Suppressor macrophage treated with lipopolysaccharide for 4 hours (primary cell): ENCODE measurements at places on chromosomes 6 and 20.

DNA sequence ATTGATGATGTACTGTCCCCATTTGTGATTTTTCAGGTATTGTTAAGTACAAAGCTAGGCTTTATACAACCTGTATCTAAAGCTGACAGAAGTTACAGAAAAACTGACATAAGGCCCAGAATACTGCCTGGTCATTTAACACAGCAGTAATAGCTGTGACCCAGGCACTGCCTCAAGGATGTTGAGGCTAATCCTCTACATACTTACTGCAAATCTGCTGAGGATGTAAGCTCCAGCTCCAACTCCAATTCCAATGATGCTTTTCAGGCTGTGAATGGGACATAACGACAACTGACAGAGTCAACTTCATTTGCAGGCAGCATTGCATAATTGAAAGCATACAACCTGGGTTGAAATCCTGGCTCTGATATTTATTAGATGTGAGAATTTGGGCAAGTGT lies 36.3 kb upstream of the SLA2 start:
- no peak for DNase-seq

DNA sequence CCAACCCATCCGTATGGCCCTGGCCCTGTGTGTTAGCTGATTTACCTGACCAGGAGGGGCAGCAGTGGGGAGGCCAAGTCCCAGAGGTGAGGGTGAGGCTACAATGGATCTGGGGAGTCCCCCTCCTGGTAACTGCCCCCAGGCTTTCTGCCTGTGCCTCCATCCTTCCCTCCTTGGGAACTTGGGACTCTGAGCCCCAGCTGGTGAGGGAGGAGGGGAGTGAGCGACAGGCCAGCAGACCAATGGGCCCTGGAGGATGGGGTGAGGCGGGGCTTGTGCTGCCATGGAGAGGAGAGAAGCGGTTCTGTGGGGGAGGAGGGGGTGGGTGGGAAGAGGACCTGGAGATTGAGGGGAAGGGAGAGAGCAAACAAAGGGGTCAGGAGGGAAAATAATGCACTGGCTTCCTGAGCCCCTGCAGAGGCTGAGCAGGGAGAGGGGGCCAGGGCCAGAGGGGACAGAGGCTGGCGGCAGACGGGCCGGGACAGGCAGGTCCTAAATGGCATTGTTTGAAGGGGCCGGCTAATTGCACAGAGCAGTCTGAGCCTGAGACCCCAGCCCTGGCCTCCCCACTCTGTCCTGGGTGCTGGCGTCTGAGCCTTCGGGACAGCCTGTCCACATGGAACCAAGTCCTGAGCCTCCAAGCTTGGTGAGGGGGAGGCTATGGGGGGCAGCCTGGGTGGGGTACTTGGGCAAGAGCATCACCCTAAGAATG lies 17.5 kb downstream of the DNMT3B start:
- no peak for DNase-seq

GRCh38 chr20:37933786-37934633 lies 31.1 kb downstream of the VSTM2L start:
- DNase-seq = no peak

- DNase-seq = peak; percentile 82
Observed at GRCh38 chr6:14270925-14271788, 153.6 kb downstream of the CD83 start.

DNA sequence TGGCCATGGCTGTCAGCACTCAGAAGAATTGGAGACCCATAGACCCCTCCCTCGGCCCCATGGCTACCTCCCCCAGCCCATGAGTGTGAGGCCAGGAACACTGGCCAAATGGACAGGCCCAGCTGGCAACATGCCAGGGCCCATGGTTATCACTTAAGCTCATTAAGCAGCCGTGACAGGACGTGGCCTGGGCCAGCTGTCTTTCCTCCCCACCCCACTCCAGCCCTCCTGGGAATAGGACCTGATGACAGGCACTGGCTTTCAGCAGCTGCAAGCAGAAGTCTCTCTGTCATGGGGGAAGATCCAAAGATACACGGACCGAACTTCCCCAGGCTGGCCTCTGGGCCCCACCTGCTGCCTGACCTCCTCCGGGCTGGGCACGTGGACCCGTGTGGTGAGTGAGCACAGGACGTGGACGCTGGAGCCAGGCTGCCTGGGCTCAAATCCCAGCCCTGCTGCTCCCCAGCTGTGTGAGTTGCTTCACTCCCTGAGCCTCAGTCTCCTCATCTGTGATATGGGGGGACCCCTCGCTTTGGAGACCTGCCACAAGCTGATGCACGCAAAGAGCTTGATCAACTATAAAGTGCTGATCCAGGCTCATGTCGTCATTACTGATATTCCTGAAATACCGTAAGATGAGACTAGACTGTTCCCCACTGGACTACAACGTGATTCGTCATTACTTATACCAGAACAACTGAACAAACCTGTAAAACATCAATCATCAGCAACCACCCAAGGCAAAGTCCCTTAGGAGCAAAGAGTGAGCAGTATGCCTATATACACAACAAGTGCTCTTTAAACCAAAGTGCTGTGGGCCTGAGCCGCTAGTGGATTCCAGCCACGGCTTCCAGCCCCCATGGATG lies 22.0 kb upstream of the VSTM2L start:
- no peak for DNase-seq

DNA sequence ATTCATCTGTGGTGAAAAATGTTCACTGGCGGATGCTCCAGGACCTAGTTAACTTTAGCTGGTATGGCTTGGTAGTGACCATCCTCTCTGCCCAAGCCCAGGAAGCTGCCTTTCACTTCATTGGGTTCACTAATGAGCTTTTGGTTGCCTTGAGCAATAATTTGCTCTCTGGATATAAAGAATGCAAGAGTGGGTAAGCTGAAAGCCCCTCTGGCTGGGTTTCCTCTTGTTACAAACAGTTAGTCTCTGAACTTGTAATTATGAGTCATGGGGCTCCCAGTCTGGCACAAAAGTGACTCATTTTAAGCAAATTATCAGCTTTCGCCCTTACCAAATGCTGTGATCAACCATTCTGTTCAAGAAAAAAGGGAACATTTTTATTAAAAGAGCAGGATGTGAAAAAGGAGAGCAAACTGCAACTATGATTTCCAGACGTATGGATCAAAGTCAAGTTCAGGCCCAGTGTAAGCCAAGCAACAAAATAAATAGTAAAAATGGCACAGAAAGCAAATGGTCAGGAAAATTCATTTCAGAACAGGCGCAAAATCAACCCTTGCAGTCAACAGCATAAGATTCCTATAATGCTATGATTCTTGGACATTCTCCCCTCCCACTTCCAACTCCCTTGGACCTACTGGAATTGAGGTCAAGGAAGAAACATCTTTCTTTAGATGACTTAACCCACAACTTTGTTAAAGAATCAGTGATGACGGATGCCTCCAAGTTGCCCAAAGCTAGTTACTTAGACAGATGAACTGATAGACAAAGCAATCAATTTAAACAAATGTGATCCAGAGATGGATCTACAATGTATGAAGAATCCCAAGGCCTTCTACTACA lies 130.0 kb upstream of the KCNK16 start:
- DNase-seq = peak; percentile 12
